ENCODE measurements at places on chromosomes 2 and 18.

DNA sequence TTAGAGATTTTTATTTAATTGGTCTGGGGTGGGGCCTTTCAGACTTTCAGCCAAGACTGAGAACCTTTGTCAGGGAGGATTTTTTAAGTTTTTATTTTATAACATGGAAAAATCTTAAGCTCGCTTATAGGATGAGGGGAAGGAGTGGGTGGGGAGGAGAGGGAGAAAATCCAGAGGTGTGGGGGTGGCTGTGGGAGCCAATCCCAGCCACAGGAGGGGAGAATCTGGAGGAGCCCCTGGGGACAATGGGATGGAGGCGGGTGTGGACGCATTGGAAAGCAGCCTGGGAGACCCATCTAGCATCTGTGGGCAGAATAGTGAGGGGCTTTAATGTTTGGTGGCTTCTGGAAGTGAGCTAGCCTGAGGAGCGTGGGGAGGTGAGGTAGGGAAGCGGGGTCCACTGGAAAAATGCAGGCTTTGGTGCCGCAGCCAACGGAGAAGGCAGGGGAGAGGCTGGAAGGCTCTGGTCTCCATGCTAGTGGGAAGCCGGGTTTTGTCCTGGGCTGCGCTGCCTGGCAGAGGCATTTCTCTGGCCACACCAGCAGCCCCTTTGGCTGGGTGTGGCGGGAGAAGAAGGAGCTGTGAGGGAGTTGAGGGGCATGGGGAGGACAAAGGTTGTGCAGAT is 11.5 kb upstream of the INPP5D start:
- DNase-seq: no peak

DNA sequence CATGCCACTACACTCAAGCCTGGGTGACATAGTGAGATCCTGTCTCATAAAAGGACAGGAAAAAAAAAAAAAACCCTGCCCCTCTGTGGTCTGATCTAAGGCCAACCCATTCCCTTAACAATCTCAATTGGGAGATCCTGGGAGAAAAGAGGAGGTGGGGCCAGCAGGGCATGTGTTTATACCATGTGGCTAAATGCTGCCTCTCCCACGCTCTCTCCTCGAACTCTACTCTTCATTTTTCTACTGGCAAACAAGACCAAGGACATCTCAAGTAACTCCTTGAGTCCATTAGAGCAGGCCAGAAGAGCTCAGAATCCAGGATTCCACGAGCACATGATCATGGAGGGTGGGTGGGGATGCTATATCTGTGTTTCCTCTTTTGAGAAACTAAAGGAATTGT is 16.7 kb upstream of the NEDD4L start:
- no peak for DNase-seq

- DNase-seq: no peak
Measured at GRCh38 chr2:96601382-96602292, 36.5 kb downstream of the KANSL3 start.

DNA sequence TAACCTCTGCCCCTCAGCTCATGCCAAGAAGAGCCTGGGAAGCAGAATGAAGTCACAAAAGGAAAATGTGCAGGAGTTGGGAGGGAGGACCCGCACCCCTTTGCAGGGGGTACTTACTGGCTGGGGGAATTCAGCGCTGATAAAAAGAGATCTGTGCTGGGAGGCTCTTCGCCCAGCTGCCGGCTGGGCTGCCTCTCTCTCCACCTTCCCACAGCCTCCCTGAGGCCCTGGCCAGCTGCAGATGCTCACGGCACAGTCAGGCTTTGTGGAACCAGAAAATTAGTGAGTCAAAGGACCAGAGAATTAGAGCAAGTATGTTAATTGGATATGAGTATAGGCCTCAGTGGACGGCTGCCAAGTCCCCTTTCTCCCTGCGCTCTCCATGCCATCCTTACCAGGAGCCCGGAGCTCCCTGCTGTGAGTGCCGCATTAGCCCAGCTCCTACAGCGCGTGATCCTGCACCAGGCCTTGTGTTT is 181.7 kb upstream of the SH3BP4 start:
- DNase-seq: no peak

GRCh38 chr2:176885001-176885643 is 327.5 kb upstream of the HNRNPA3 start:
- no peak for DNase-seq

DNA sequence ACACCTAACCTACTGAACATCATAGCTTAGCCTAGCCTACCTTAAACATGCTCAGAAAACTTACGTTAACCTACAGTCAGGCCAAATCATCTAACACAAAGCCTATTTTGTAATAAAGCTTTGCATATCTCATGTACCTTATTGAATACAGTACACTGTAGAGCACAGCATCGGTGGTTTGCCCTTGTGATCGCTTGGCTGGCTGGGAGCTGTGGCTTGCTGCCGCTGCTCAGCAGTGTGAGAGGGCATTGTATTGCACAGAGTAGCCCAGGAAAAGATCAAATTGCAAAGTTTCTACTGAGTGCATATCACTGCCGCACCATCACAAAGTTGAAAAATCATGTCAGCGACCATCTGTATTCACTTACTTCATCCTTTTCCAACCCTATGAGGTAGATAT is 62.3 kb upstream of the NCK2 start:
- DNase-seq: no peak

- no peak for DNase-seq
Measured at GRCh38 chr2:180763263-180763989, 217.0 kb upstream of the UBE2E3 start.

DNA sequence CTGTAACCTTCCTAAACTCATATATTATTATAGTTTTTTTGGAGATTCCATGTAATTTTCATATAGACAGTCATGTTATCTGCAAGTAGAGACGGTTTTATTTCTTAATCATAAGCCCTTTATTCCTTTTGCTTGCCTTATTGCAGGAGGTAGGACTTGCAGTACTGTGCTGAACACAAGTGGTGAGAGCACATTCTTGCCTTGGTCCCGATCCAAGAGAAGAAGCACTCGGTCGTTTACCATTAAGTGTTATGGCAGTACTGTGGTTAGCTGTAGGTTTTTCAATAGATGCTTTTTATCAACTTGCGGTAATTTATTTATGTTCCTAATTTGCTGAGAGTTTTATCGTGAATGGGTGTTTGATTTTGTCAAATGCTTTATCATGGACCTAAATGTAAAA is 305.7 kb downstream of the DYSF start:
- no peak for DNase-seq
